ENCODE measurements at places on chromosomes 1 and 21. TPM values are rescaled to one million over a fixed set of nuclear protein-coding genes. Genes with fewer than 3 reads are reported as not detected.

Gene FCRLA
- total RNA-seq = 0.79 TPM

DNA sequence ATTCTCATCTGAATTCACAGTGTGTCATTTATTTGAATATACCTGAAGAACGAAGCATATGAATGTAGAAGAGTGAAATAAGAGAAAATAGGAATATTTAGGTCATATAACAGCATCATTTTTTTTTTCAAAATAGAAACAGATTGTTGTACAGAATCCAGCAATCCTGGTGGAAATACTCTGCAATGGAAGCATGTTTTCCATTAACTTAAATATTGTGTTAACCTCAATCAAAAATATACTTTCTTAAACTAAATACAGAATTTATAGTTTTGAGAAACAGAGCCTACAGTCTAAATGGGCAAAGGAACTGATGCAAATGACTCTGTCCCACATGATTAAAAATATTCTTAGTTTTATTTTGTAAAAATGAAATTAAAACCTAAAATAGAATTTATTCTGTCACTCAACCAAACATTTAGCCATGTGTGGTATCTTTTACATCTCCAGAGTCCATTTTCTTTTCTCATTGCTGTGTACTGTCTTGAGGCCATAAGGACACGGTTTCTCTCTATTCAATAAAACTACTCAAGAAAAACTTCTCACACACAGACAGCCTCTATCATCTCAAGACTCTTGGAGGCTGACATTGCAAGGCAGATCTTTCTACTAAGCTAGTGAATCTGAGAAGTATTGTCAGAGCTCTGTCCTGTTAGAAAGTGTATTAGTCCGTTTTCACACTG lies 322.6 kb downstream of the LTN1 start:
- DNase-seq = no peak

- DNase-seq = no peak
Observed at GRCh38 chr1:68819190-68819829, 322.4 kb upstream of the DEPDC1 start.

DNA sequence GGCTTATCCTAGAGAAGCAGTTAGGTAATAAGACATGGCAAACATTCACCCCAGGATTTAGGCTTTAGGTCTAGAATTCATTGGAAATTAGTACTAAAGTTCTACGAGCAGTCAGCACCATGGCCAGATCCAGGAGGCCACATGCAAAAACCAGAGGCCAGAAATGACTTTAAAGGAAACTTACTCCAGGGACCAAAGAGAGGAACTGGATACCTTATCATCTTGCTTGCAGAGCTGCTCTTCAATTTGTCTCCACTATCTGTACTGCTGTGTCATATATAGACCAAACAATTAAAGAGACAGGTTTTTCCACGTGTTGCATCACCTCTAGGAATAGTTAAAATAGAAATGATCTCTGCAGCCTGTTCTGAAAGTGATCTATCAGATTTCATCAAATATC lies 127.8 kb downstream of the LMX1A start:
- DNase-seq = no peak

- DNase-seq = no peak
Observed at GRCh38 chr1:179677882-179678281, 65.2 kb upstream of the FAM163A start.

Gene ATP8B2
- 43.0 TPM for total RNA-seq

DNA sequence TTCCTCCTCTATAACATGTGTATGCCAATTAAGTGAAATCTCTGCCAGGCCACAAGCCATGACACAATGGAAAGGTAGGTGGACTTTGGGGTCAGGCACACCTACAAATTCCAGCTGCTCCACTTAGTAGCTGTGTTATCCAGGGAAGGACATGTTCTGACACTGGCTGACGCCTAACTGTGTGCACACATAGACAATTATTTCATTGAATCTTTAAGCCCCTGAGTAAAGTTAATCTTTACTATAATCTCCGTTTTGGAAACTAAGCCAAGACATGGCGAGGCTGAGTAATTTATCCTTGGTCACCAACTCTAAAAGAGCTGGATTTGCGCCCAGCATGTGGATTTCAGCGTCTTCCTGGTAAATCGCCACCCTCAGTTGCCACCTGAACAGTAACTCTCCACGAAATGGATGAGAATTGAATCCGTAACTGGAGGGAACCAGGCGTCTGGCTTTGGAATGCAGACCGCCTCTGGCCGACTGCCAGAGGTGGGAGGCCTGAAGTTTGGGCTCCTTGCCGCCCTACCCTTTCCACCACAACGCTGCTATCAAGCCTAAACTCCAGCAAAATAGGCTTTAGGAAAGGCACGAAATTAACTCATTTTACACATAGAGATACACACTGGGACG lies 888 bp upstream of the SNRPE start:
- no peak for DNase-seq

Gene ARHGAP30
- 2.1 TPM for total RNA-seq

Gene TMEM82
- total RNA-seq = not detected

DNA sequence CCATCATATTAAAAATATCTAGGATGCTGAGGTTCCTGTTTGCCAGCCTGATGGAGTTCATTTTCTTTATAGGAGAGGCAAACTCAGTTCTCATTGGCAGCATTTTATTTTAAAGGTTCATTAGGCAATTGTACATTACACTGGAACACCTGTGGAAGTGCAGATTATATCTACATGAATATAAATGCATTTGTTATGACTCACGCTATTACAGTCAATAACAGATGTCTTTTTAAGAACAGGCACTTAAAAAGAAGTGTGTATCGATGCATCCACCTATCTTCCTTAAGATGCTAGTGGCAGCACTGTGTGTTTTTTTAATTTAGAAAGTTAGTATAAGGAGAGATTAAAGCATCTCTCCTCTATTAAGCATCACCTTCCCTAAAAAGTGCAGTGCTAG lies 276.5 kb downstream of the PRDM2 start:
- DNase-seq = no peak

GRCh38 chr1:18880585-18880984 lies 21.1 kb upstream of the TAS1R2 start:
- no peak for DNase-seq

- no peak for DNase-seq
Observed at GRCh38 chr1:41571041-41571440, 86.6 kb upstream of the EDN2 start.

Gene SGIP1
- 24.0 TPM for total RNA-seq

- DNase-seq = no peak
Observed at GRCh38 chr21:26945916-26946675, 20.8 kb downstream of the ADAMTS5 start.

DNA sequence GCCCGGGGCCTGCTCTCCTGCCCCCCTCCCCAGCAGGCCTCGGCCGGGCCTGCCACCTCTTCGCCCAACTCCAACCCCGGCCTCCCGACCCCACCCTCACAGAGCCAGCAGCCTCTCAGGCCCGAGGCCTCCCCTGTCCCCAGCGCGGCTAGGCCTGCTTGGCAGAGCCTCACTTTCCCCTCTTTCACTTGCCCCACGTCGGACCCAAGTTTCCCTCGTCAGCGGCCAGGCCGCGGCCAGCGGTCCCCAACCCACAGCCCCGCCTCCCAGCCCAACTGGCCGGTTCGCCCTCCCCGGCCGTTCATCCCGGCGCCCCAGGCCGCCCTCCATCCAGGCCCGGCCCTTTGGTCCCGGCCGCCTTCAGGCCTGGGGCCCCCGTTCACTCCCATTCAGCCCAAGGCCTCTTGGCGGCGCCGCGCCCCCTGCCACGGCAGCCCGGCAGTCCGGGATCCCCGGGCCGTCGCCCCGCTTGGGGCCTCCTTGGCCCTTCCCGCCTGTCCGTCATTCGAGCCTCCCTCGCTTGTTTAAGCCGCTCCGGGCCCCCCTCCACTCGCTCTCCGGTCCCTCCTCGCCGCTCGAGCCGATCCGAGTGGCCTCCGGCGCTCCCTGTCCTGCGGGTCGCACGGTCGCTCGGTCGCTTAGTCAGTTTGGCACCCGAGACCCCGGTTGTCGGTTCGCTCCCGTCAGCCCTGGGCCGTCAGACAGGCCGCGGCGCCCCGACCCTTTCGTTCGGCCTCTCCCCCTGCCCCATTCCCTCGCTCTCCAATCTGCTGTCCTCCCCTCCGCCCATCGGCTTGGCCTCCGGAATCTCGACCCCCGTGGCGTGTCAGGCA lies 1.4 kb downstream of the LRRC41 start:
- peak; percentile 46 for DNase-seq

- no peak for DNase-seq
Observed at GRCh38 chr1:157523774-157524493, 28.4 kb downstream of the FCRL5 start.

Gene ARHGEF10L
- 27.4 TPM for total RNA-seq

GRCh38 chr21:18529254-18529653 lies 125.7 kb upstream of the TMPRSS15 start:
- no peak for DNase-seq

DNA sequence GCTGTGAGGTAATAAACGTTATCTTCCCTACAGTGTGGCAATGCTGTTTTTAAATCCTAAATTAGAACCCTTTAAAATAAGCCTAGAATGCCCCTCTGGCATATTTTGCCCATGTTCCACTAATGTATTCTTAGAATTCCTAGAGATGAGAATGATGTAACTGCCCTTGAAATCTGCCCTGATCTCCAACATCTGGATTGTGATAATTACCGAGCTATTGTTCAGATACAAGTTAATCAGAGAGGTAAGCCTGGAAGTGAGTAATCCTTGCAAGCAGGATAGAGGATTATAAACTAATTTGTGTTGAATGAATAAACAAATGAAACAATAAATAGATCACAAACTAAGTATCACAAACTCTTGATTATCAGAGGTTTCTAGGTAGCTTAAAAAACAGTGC lies 107.8 kb upstream of the DMRTA2 start:
- no peak for DNase-seq

GRCh38 chr1:47249755-47250154 lies 17.7 kb upstream of the TAL1 start:
- no peak for DNase-seq

Measured in spinal cord (tissue), 10 donors.